RWPE1 (cell line): ENCODE measurements at places on chromosomes 1 and 21.

GRCh38 chr1:101592845-101593244, 356.0 kb downstream of the S1PR1 start:
- DNase-seq = no peak

- DNase-seq = no peak
Measured at GRCh38 chr1:93958726-93959100, 49.5 kb upstream of the GCLM start.

DNA sequence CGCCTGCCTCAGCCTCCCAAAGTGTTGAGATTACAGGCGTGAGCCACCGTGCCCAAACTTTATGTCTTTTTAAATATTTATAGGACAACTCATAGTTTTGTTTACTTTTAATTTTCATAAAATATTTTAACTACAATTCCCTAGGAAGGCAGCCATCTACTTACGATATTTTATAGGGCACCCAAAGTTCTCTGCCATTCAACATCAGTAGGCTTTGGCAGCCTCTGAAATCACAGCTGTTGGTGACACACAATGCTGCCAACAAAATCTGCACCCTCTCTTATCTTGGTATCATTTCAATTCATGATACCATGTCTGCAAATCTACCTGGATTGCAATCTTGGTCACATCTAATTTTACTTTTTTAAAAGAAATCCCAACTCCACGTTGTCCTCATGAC, 27.1 kb upstream of the ERO1B start:
- no peak for DNase-seq

GRCh38 chr1:226772446-226773139, 33.5 kb upstream of the ITPKB start:
- no peak for DNase-seq
